ENCODE measurements at places on chromosomes 3 and 15.

GRCh38 chr3:184423561-184423960, 43.7 kb downstream of the CHRD start:
- no peak for DNase-seq

- no peak for DNase-seq
Measured at GRCh38 chr3:133081016-133081415, 42.8 kb downstream of the TMEM108 start.

DNA sequence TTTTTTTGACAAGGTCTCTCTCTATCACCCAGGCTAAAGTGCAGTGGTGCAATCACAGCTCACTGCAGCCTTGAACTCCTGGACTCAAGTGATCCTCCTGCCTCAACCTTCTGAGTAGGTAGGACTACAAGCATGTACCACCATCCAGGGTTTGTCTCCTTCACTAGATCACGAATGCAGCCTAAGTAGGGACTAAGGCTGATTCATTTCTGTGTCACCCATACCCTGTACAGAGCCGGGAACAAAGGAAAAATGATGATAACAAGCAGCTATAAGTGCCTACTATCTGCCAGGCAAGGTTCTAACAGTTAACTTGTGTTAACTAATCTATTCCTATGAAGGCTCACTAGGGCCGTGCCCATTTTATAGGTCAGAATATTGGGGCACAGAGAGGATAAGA, 7.0 kb downstream of the TMEM40 start:
- no peak for DNase-seq

DNA sequence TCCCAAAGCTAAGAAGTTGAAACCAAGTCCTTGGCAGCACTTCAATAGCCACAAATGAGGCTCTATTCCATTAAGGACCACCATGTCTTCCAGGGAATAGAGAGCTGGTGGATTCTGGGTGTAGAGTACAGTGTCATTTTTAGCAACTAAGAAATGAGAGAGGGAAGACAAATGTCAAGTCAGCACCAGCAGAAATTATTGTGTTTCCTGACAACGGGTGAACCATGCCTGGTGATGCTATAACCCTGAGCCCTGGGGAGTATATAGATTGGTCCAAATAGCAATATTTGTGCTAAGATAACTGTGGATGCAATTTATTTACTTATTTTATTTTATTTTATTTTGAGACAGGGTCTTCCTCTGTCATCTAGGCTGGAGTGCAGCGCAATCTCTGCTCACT, 305.6 kb upstream of the WNT5A start:
- no peak for DNase-seq

DNA sequence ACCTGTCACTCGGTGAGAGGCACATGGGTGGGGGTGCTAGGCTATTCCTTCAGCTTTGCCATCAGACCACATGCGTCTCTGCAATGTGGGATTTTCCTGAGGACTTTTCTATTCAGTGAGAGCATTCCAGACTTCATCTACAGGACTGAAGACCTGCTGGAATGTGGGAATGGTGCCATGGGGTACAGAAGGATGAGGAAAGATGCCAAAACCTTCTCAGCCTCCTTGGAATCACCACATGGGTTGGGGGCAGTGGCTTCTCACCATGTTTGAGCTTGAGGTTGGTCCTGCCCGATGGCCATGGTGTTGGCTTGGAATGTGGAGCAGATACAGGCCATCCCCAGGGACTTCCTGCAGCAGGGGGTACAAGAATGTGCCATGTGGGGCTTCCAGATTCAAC, 80.9 kb upstream of the KLF13 start:
- DNase-seq = no peak

DNA sequence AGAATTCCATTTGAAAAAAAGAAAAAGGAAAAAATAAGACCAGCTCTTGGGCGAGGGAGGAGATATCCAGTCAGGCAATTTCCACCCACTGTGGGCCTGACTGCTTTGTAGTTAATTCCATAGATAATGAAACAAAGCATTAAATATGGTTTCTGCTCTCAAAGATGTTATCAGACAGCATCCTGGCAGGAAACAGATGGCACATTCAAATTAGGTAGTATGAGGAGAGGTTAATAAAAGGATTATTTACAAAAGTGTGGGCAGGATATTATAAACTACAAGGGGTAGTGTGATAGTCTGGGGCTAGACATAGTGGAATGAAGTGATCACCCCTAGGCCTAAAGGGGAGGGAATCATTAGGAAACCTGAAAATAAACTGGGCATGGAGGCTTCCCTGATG, 193.2 kb downstream of the CLSTN2 start:
- no peak for DNase-seq

GRCh38 chr3:87761795-87762194, 297.0 kb downstream of the CGGBP1 start:
- DNase-seq = no peak

- peak; percentile 4 for DNase-seq
Measured at GRCh38 chr15:59138243-59138642, 33.3 kb downstream of the CCNB2 start.

- no peak for DNase-seq
Measured at GRCh38 chr3:138960417-138960852, 13.4 kb downstream of the FOXL2NB start.

- no peak for DNase-seq
Measured at GRCh38 chr15:66864871-66865281, 162.8 kb downstream of the SMAD6 start.

DNA sequence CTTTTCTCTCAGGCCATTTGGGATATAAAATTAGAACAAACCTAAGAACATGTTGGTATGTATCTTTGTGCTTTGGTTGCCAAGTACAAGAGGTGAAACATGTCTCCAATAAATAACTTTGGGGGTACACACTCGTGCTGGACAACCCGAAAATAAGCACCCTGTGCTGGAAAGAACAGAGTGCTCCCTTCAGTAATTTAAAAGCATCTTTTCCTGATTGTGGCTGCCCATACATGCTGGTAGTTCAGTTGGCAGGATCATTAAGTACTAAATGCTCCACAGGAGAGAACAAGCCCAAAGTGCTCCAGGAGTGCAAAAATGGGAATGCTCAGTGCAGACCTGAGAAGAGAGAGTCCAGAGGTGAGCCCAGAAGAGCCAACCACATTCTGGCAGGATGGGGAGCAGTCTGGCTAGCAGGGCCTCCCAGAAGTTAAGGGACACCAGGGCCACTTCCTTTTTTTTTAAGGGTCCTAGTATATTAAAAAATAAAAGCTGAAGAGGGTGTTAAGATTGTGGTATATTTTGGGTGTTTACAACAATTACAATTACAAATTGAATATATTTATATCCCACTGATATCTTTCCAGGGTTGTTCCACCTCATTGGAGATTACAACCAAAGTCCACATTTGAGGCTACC, 48.6 kb upstream of the SSR3 start:
- DNase-seq = no peak

GRCh38 chr3:14222900-14223594, 44.4 kb downstream of the LSM3 start:
- DNase-seq = no peak

DNA sequence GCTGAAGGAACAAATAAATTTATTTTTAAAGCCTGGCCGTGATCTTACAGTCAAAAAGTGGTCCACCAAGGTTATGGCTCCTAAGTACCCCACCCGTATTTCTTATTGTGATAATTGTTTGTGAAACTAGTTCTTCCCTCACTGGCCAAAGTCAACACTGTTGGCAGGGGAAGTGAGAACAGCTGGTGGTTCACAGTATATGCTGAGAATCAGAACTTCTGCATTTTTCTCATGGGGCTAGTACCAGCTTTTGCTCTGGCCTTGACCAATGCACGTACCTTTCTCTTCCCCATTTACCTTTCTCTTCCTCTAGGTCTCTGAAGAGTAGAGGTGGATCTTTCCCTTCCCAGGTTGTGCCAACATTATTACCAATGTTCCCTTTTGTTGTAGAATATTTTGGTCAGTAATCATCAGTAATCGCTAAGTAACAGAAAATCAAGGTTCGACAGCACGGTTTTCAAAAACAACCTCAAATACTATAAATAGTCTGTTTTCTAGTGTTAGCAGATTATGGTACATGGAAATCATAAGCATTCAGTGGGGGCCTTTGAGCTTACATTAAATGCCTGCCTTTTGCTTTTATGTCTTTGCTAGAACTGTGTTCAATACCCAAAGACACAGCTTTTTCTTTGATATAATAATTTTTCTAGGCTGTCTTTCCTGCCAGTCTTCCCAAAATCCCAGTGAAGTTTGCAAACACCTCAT, 268.0 kb downstream of the LPP start:
- DNase-seq = no peak

DNA sequence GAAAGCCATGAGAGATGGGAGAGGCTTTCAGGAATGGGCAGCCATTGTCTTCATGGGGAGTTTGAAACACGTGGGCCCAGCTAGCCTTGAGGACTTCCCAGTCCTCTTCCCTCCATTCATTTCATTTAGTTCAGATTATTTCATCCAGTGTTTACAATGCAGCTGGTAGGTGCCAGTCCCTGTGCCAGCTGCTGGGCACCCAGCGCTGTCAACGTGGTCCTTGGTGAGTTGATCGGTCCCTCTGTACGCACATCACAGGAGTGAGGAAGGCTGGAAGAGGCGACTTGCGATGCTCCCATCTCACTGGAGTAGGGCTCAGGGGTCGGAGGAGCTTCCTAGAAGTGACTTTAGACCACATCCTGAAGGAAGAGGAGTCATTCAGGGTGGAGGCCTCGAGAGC, 206.4 kb upstream of the BHLHE40 start:
- no peak for DNase-seq

GRCh38 chr3:10370429-10370828, 49.5 kb upstream of the SEC13 start:
- no peak for DNase-seq

- no peak for DNase-seq
Measured at GRCh38 chr3:69944931-69945493, 54.5 kb upstream of the SAMMSON start.

- DNase-seq = no peak
Measured at GRCh38 chr3:126442094-126442855, 33.4 kb downstream of the ZXDC start.

GRCh38 chr15:78691851-78692421, 50.9 kb upstream of the CHRNB4 start:
- DNase-seq = no peak

All from stimulated activated CD8-positive, alpha-beta memory T cell treated with anti-CD3 and anti-CD28 coated beads, Interleukin-4, amount 100 ng/mL, for 4 hours (primary cell).